ENCODE measurements at places on chromosomes 4 and X.

DNA sequence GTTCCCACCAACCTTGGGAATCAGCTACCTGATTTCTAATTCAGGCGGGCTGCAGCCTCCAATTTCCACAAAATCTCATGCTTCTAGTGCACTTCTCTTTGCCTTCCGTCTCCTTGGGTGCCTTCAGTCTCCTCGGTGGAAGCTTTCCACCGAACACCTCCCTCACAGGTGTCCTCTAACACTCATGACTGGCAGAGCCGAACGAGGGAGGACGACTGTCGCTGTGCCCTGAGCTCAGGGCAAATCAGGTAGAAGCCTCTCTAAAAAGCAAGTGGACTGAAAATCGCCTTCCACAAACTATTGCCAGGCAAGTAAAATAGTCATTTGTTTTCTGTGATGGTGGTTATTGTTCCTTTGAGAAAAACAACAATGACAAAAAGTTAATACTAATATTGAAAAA lies 176.1 kb upstream of the PPARGC1A start:
- DNase-seq: no peak

DNA sequence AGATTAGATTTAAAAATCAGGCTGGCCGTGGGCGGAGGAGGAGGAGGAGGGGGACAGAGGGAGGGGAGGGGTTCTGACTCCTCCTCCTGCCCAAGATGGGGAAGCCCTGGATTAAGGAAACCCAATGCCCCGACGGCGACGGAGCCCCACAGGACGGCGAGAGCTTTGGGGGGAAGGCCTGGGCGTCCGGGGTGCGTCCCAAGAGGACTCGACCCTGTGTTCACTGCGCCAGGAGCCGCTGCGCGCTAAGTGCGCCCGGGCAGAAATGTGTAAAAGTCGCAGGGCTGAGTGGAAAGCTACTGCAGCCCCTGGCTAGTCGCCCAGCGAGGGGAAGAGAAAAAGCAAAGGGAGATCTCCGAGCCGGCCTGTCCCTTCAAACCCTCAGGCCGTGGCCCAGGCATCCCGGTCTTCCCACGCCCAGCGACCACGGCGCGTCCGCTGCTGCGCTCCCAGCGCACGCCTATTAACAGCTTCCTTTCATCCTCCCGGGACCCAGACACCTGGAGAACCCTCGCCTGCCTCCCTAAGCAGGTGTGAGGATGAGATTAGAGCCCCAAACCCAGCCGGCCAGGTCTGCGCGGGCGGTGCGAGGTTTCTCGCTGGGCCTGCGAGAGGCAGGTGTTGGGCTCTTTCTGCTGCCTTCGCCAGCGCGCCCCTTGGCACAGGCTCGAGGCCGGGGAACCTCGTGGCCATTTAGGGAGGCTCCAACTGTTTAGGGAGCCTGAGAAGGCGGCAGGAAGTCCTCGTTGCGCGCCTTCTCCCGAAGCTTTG lies 1.4 kb upstream of the RPS6KA3 start:
- DNase-seq: no peak

- no peak for DNase-seq
Observed at GRCh38 chrX:150429594-150429993, 66.5 kb downstream of the MAMLD1 start.

GRCh38 chrX:54540289-54540688 lies 10.3 kb downstream of the GNL3L start:
- no peak for DNase-seq

- DNase-seq: no peak
Observed at GRCh38 chrX:129235903-129236302, 287.4 kb downstream of the SMARCA1 start.

GRCh38 chr4:113457886-113458285 lies 303.7 kb downstream of the CAMK2D start:
- no peak for DNase-seq

GRCh38 chrX:13074297-13075262 lies 30.2 kb upstream of the FAM9C start:
- no peak for DNase-seq

DNA sequence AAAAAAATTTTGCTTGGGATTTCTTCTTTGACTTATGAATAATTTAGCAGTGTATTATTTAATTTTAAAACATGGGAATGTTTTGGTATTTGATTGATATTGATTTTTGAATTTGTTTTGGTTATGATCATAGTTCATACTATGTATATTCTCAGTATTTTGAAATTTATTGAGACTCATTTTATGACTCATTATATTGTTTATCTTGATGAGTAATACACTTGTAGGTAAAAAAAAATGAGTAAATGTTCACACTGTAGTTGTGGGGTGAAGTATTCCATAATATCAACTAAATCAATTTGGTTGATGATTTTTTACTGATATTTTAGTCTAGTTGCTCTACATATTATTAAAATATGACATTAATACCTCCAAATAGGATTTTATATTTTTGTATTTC lies 1142.2 kb downstream of the ADGRL3 start:
- no peak for DNase-seq

DNA sequence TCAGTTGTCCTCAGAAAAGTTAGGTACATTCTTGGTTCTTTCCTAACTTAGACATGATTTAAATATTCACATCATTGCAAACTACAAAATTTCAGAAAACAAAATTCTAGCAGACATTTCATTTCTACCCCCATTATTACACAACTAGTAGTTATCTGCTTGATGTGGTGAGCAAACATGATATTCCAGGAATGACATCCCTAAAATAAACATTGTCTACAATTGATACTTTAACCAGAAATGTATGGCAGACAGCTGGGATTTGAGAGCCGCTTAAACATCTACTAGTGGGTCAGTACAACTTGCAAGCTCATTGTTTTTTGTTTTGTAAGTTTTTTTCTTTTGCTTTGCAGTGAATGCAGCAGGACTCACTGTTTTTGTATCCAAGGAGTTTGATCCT lies 32.1 kb upstream of the AMBN start:
- no peak for DNase-seq

GRCh38 chr4:150462743-150463142 lies 119.2 kb upstream of the MAB21L2 start:
- no peak for DNase-seq

GRCh38 chrX:105973387-105973739 lies 65.2 kb downstream of the SERPINA7 start:
- no peak for DNase-seq

DNA sequence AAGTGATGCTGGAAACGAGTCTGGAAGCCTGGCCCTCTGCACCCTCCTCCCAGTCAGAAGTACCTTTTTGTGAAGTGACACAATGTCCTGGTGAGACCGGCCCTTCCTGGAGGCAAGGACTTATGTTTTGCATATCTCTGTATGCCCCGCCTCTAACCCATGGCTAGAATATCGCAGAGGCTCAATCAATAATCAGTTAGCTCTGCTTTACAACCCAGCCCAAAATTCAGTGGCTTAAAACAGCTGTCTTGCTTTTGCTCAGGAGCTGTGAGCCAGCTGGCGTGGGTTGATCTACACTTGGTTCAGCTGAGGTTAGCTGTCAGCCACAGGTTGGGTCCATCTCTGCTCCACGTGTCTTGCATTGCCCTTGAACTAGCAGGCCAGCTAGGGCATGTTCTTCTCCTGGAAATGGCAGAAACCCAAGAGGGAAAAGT lies 98.8 kb upstream of the METTL14 start:
- DNase-seq: no peak

DNA sequence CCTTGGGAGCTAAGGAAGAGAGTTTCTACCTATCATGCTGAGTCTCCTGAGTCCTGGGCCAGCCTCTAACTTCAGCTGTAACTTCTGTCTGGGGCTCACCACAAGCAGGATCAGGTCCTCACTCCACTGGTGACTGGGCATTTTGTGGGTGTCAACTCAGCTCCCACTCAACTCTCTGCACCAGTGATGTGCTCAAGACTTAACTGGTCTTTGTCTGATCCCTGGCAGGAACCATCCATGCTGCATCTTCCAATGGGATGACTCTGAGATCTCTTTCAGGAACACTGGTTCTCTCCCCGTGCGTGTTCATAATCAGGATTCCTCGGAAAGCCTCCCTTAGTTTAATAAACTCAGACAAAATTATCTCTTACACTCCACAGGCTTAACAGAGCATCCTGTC lies 82.3 kb downstream of the COMMD8 start:
- DNase-seq: no peak

All from spinal cord (tissue), 10 donors.